ENCODE measurements at places on chromosomes 2 and 18. TPM values are rescaled to one million over a fixed set of nuclear protein-coding genes. Genes with fewer than 3 reads are reported as not detected.

The CSRNP3 gene
- 2.0 TPM for total RNA-seq

The FAM228A gene
- total RNA-seq = not detected

The NXPH2 gene
- not detected for total RNA-seq

The RUFY4 gene
- total RNA-seq = not detected

The TRIM43 gene
- total RNA-seq = not detected

The ADAM17 gene
- total RNA-seq = 18.6 TPM

The CABLES1 gene
- 6.2 TPM for total RNA-seq

The SRD5A2 gene
- total RNA-seq = not detected

The GALNT14 gene
- total RNA-seq = 0.15 TPM

The STAT4 gene
- total RNA-seq = 2.1 TPM

The SNTG2 gene
- total RNA-seq = 1.0 TPM

The SULT1C2 gene
- 6.1 TPM for total RNA-seq

The CD8B2 gene
- total RNA-seq = 0.22 TPM

The DPP10 gene
- total RNA-seq = 8.1 TPM

The LBH gene
- total RNA-seq = 16.1 TPM

The TXNL1 gene
- total RNA-seq = 67.7 TPM

The IL1R1 gene
- 23.9 TPM for total RNA-seq

The RNF125 gene
- 13.9 TPM for total RNA-seq

The CNRIP1 gene
- total RNA-seq = 2.5 TPM

The TUBA4B gene
- total RNA-seq = not detected

The SERPINB5 gene
- total RNA-seq = 4.8 TPM

The POMC gene
- 0.53 TPM for total RNA-seq

The CHPF gene
- 43.1 TPM for total RNA-seq

The SLC9A4 gene
- total RNA-seq = not detected

The STEAP3 gene
- total RNA-seq = 52.2 TPM

The SKA1 gene
- 3.6 TPM for total RNA-seq

The PNPT1 gene
- total RNA-seq = 11.5 TPM

The CRYGC gene
- total RNA-seq = not detected

The ELOA2 gene
- not detected for total RNA-seq

The CPS1 gene
- 3.3 TPM for total RNA-seq

The LIMS3 gene
- 0.90 TPM for total RNA-seq

The C2orf66 gene
- total RNA-seq = 0.19 TPM

The MROH2A gene
- not detected for total RNA-seq

The MALL gene
- 567 TPM for total RNA-seq

The SPHKAP gene
- 0.08 TPM for total RNA-seq

The CCDC102B gene
- total RNA-seq = 1.7 TPM

The TDRD15 gene
- not detected for total RNA-seq

The SUPT7L gene
- 20.8 TPM for total RNA-seq

The LYG2 gene
- total RNA-seq = not detected

All from colonic mucosa (tissue), 4 donors.